ENCODE measurements at places on chromosomes 6 and 20.

- DNase-seq, result no peak
These were observed 5.5 kb downstream of the ANKEF1 start for GRCh38 chr20:10040070-10040975.

GRCh38 chr20:17743677-17744076 lies 43.9 kb downstream of the BANF2 start:
- no peak for DNase-seq

DNA sequence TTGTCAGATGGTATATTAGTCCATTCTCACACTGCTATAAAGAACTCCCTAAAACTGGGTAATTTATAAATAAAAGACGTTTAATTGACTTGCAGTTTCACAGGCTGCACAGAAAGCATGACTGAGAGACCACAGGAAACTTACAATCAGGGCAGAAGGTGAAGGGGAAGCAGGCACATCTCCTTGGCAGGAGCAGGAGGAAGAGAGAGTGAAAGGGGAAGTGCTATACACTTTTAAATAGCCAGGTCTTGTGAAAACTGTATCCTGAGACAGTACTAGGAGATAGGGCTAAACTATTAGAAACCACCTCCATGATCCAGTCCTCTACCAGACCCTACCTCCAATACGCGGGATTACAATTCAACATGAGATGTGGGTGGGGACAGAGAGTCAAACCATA lies 193.9 kb upstream of the KCNG1 start:
- DNase-seq, result no peak

GRCh38 chr6:135114355-135115145 lies 59.9 kb upstream of the HBS1L start:
- no peak for DNase-seq

- no peak for DNase-seq
These were observed 37.2 kb downstream of the C6orf132 start for GRCh38 chr6:42105156-42105648.

GRCh38 chr6:3899970-3900439 lies 50.8 kb downstream of the FAM50B start:
- DNase-seq, result no peak

DNA sequence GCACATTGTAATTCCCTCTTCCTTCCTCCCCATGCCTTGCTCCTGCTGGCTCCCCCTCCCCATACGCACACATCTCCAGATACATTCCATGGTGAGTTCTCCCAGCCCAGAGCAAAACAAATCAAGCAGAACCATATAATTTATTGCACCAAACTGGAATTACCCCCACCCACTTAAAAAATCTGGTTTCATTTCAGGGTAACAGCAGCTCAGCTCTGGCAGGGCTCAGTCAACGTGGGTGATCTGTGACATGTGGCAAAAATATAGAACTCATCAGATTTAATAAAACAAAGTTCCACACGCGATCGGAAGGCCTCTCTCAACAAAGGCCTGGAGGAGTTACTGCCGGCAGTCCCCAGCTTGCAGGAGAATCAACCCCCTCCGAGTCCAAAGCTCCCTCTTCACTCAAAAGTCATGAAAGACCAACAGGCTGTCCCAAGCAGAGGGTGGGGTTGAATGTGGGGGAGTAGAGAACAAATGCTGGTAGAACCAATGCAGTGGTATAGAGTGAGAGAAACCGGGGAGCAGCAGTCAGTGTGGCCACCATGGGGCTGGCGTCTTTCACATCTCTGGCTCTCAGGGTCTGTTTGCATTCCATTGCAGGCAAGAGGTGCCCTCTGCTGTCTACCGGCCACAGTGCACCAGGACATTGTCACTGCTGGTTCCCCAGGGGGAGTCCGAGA lies 323.3 kb upstream of the NT5E start:
- DNase-seq, result no peak

- no peak for DNase-seq
These were observed 50.9 kb upstream of the TNFAIP3 start for GRCh38 chr6:137816133-137816579.

GRCh38 chr6:157073596-157073995 lies 249.7 kb downstream of the TMEM242 start:
- DNase-seq, result no peak

DNA sequence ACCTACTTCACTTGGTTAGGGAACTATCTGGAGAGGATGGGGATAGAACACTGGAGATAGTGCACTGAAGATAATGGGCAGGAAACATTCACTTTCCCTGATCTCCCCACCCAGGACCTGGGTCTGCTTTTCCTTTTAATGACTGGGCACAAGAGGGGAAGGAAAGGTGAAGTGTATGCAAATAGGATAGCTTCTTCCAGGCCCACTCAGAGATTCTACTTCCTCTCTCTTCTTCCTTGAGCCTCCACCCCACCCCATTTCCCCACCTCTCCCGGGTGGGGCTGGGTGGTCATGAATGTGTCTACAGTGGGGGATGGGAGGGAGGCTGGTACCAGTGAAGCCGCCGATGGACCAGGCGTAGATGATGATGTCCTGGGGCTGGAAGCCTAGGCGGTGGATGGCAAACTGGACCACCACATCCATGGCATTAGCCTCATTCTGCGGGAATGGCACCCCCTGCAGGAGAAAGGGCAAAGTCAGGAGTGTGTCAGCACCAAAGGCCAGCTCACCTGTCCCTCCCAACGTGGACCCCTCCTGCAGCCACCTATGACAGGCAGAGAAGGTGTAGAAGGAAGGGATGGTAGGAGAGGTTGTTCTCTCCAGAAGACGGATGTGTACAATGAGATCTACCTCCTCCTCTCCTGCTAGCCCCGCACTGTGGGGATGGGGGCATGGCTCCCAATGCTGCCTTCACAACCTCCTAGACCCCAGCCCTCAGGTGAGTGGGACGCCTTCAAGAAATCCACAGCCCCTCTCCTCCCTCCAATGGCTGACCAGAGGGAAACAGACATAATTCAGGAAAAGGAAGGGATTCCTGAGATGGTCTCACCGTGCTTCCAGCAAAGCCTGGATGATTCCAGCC lies 8.6 kb upstream of the LY6G5C start:
- no peak for DNase-seq

DNA sequence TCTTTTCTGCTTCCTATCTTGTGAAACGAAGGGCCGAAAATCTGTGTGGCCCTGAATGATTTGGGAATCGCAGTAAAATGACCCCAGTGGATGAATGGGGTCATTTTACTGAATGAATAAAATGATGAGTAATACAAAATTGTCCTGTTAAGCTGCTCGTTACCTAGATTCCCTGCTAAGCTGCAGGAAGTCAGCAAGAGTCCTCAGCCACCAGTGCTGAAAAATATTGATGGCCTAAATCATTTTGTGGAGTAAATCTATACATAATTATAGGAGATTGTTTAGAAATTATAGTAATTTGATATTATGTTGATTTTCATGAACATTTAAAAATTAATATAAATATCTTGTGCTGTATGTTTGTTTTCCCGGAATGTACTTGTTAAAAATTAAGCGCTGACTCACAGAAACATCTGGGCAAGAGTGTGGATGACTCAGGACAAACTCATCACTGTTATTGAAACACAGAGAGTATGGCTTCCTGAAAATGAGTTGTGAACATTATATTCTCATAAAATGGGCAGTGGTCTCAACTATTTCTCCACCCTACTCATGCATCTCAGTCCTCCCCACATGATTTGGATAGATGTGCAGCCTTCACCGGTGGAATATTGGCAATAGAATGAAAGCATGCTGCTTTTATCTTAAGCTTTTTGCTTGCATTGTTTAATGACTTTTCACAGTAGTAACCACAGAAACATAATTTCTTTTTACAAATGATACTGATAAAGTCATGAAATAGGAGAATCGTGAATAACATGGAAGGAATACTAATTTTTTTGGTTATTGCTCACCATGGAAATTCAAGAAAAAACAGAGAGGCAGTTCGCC lies 36.2 kb upstream of the RGS17 start:
- DNase-seq, result no peak

Measured in effector CD4-positive, alpha-beta T cell (primary cell).